ENCODE measurements at places on chromosomes 1 and 21.

DNA sequence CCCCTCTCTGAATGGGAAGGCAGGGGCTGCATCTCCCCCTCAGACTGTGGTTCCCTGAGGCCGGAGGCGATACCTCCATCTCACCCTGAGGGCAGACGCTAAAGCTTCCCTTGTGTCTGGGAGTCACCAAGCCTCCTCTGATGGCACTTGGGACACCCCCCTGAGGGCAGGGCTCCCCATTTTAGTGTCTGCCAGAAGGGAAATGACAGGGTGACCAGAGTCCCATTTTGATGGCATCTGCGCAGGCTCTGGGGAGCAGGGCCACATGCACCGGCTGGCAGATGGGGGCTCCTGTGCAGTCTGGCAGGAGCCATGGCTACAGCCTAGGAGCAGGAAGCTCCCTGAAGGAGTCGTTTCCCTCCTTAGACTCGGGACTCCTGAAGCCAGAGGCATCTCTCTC lies 1.7 kb downstream of the S100A2 start:
- DNase-seq, result no peak

DNA sequence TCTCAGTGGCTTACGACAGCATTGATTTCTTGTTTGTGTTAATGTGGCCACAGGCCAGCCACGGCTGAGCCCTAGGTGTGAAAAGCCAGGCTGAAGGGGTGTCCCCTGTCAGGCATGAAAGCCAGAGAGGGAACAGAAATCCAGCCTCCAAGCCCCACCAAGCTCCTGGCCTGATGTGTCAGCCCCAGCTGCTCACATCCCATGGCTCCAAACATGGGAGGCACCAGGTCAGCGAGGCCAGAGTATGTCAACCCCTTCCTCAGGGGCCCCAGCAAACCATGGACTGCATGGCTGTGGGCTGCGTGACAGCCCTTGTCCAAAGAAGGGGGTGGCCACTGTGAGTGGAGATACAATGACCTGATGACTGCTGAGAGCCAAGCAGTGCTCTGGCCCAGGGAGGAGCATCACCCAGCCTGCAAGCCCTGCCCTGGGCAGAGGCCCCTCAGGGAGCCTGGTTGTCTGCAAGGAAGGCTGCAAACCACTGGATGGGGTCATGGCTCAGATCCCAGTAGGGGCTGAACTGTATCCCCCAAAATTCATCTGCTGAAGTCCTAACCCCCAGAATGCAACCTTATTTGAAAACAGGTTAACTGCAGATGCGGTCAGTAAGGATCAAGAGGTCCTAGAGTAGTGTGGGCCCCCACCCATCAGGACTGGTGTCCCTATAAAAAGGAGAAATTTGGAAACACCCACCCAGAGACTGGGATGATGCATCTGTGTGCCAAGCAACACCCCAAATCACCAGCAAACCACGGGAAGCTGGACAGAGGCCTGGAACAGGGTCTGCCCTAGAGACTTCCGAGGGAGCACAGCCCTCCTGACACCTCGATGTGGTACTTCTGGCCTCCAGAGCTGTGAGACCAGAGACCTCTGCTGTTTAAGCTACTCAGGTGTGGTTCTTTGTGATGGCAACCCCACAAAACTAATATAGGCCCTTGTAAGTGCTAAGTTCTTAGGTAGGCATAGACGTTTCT lies 3.3 kb upstream of the MX2 start:
- DNase-seq, result no peak

- DNase-seq, result no peak
Measured at GRCh38 chr1:232357416-232357815, 272.5 kb downstream of the SIPA1L2 start.

DNA sequence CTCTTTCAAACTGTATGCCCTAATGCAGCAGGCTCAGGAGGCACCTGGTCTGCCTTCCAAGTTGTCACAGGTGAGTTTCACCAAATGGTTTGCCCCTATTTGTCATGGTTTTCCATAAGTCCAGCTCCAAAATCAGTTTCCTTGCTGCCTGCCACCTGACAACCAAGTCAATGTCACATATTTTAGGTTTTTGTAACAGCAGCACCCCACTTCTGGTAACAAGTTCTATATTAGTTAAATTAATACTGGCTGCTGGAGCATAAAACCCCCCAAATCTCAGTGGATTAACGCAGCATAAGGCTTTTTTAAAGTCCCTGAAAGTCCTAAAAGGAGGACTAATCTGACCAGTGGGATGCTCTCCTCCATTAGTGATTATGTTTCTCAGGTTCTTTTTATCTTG lies 200.7 kb downstream of the RRAGC start:
- DNase-seq, result no peak

DNA sequence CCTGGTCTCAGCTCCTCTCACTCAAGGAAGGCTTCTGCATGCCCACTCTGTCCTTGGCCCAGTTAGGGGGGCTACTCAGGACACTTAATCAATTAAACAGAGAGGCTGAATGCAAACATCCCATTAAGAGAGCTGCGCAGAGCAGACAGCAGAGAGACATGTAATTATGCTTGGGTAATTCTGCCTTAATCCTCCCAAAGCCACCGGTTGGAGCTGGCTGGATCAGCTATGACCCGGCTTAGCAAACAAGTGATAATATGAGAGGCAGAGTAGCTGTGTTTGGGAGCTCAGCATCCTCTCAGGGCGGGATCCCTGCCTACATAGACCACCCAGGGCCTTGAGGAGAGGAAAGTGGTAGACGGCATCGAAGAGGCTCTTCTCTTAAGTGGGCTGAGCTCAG lies 183.2 kb downstream of the GRIK3 start:
- no peak for DNase-seq

DNA sequence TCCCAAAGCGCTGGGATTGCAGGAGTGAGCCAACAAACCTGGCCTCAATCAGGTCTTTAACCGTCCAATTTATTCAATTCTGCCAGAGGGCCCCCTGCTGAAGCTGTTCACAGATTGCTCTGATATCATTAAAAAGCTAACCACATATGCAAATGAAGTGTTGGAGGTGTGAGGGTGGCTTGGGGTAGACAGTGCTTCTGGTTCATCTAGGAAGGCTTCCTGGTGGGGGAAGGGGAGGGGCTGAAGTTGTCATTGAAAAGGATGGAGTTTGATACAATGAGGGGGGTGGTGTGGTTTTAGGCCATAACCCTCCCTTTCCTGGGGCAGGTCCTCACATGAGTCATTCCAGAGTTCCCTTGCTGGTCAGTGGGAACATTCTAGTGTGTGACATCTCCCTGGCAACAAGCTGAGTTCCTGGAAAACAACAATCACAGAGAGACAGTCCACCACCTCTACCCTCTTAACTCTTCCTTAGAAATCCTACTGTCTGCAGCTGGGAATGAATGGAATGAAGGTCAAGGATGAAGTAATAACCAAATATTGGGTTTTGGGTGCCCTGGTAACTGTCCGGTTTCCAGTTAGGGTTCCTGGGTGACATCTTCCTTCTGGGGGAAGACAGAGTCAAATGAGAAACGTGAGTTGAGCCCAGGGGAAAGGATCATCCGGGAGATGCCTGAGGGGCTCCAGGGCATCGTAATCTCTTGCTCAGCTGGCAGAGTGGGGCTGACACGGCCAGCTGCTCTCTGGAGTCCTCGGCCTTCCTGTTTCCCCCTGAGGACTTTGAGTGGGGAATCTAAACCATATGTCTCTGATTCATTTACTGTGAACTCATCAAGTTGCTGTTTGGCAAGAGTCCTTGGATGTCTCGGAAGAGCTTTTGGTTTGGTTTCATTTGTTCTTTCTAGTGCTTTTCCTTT lies 32.2 kb downstream of the BATF3 start:
- DNase-seq, result no peak

- DNase-seq, result no peak
Measured at GRCh38 chr1:167126811-167127210, 32.9 kb downstream of the STYXL2 start.

GRCh38 chr1:18752409-18752808 lies 107.1 kb downstream of the TAS1R2 start:
- no peak for DNase-seq

DNA sequence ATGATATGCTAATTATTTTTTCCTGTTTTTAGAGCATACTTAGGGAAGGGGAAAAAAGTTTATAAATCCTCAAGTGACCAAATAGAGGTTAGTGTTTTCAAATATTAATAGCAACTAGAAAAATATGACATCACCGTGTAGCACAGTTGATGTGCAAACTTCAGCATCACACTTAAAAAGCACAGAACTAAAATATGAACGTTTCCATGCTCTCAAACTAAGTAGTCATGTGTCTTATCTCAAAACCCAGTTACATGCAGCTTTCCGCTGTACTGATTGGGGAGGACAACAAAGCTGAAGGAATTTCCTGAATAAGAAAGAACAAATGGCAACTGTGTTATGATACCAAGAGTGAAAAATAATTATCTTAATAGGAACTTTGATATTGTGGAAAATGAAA lies 903.7 kb downstream of the ADGRL2 start:
- DNase-seq, result no peak

- peak; percentile 89 for DNase-seq
Measured at GRCh38 chr1:160567858-160568682, 11.2 kb downstream of the CD84 start.

- no peak for DNase-seq
Measured at GRCh38 chr1:44812822-44813543, 4.7 kb downstream of the BTBD19 start.

DNA sequence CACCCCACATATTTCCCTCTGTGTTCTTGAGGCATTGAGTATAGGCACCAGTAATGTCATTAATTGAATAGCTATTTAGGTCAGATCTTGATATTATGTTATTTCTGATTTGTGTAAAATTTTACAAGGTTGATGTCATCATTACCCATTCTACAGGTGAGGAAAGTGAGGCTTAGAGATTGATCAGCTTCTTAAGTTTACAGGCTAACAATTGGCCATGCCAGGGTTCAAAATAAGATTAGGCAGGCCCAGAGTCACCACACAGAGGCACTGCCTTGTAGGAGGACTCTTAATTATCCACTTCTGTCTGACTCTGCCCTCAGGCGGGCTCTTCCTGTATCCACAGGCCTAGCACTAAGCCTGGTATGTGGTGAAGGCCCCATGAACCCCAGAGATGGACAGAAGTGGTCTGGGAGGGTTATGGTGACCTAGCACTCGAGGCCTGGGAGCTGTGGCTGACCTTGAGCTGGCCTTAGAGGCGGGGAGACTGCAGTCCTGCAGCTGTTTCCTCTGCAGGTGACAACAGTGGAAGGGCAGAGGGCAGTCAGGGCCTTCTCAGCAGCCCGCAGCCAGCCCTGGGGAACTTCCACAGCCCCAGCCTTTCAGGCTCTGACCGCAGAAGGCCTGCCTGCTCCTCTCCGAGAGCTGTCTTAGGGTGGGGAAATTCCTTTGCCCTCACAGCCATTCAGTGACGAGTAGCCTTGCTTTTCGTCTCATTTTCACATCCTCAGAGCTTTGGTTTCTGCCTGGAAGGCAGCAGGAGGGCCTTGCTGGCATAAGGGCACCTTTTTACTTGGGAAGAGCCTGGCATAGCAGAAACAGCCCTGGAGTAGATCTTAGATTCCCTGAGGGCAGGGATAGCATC lies 12.2 kb downstream of the ZDHHC18 start:
- DNase-seq, result peak; percentile 51

DNA sequence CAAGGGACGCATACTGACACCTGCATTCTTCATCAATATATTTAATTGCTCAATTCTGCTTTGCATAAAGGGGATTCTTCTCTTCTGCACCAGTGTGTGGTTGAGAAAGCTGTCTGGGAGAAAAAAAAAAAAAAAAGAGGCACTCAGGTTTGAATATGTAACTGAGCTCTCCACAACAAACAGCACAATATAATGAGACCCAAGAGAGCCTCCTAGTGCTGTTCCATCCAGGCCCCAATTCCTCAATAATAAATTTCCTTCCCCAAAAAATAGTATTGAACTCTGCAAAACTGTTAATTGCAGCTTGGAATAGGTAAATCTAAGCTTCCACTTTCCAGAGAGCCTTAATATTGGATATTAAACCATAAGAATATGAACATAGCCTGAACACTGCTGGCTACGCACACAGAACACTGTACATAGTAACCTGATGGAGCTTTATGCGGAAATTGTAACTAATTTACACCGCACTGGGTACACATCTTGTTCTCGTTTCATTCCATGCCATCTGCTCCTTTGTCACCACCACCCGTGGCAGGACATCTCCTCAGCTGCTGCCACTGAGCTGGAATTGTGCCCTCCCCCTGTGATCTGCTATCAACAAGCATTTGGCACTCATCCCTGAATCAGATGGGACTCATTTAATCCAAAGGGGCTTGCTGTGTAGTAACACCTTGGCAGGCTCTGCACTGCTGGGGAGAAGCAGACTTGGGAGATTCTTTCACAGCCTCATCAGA lies 272.0 kb downstream of the HHIPL2 start:
- no peak for DNase-seq

DNA sequence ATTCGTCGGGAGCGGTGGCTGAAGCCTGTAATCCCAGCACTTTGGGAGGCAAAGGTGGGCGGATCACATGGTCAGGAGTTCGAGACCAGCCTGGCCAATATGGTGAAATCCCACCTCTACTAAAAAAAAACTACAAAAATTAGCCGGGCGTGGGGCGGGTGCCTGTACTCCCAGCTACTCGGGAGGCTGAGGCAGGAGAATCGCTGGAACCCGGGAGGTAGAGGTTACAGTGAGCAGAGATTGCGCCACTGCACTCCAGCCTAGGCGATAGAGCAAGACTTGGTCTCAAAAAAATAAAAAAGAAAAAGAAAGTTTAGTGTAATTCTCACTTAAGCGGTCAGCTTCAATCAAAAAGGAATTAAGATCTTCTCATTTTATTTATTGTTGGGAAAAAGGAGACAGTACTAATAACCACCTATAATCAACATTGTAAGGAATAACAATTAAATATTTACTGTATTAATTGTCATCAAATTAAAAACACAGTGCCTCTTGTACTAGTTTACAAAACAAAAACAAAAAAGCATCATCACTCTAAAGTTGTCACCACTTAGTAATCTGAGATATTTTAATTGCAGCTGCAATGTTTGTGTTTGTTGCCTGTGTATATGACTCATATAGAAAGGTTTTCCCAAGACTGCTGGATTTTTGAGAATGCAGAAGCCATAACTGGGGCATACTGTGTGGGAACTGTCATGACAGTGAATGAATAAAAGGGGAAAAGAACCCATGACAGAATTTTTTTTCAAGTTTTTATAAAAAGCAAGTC lies 3.7 kb downstream of the FBXO42 start:
- DNase-seq, result no peak

DNA sequence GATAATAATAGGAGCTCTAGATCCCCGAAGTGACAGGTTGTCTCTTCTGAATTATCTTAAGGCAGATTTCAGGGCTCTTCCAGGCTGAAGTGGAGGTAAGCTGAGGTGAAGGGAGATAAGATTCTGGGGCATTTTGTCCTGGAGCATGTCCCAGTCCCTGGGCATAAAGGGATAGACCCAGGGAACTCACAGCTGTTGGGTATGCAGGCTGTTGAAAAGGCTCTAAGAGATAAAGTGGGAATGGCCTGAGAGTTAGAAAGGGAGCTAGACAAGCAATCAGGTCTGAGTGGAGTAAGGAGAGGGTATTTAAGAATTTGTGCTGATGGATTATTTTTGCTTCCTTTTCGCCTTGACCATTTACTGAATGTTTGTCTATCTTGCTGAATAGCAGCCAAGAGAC lies 123.7 kb downstream of the NOS1AP start:
- no peak for DNase-seq

DNA sequence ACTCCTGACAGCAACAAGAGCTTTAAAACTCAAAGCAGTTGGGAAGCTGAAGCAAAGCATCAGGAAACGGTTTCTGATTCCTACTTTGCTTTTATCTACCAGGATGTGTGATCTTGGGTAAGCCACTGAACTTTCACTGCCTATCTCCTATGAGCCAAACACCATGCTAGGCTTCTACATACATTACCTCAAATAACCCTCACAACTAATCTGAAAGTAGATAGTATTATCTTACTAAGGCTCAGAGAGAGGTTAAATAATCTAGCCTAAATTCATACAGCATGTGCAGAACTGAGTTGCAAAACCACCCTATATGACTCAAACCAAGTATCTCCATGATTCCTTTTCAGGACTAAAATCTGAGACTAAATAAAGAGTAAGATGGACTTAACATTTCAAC lies 83.8 kb downstream of the EVI5 start:
- no peak for DNase-seq
